ENCODE measurements at places on chromosomes 6 and 20.

DNA sequence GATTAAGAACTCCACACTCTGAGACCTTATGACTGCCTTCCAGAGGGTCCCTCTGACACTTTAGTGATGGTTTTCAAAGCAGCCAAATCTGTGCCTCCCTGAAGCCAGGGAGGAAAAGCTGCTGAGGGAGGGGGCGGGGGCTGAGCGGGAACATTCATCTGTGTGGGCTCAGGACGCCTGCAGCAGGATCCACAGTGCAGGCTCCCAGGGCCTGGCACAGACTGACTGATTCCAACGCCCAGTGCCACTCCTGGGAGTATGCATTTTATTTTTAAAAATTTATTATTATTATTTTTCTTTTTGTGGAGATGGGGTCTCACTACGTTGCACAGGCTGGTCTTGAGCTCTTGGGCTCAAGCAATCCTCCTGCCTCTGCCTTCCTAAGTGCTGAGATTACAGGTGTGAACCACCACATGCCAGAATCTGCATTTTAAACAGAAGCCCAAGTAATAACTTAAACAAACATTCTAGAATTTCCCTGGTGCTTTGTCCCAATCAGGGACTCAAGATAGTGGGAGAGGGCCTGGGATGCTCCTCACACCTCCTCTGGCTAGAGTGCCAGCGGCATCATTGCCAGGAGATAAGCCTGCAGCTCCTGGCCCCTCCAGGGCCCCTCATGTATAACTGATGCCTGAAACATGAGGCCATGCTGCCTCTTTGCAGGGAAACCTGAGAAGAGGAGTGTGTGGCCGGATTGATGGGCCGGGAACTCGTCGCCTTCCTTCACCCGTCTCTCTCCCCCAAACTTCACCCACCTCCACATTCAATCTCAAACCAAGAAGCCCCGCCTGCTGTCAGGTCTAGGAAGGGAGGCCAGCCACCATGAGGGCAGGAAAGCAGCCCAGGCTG lies 438 bp upstream of the TMC2 start:
- no peak for DNase-seq

GRCh38 chr20:49483696-49484123 lies 1.2 kb upstream of the KCNB1 start:
- no peak for DNase-seq

- DNase-seq: no peak
Measured at GRCh38 chr6:167341665-167342655, 17.1 kb downstream of the TTLL2 start.

DNA sequence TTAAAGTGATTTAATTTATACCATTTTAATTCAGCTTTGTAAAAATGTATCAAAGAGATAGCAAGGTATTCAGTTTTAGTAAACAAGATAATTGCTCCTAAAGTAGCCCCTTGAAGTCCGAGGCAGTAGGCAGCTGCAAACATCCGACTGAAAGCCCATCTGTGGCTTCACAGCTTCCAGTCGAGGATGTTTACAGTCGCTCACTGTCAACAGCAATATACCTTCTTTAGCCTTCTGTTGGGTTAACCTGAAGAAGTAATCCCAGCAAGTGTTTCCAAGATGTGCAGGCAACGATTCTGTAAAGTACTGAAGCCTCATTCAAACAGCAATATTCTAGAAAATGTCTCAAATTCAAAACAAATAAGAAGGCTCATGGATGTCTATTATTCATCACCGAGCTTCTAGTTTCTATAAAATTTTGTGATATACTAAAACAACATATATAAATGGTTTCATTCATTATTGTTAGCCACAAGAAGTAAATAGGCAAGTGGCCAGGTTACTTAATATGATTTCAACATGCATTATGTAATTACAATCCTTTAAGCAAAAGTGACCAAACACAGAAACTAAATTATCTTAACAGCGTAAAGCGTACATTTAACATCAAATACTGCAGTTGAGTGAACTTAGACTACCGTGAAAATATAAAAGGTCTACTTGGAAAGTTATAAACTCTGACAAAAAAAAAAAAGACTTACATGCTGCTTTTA lies 115.0 kb downstream of the OGFRL1 start:
- DNase-seq: no peak

DNA sequence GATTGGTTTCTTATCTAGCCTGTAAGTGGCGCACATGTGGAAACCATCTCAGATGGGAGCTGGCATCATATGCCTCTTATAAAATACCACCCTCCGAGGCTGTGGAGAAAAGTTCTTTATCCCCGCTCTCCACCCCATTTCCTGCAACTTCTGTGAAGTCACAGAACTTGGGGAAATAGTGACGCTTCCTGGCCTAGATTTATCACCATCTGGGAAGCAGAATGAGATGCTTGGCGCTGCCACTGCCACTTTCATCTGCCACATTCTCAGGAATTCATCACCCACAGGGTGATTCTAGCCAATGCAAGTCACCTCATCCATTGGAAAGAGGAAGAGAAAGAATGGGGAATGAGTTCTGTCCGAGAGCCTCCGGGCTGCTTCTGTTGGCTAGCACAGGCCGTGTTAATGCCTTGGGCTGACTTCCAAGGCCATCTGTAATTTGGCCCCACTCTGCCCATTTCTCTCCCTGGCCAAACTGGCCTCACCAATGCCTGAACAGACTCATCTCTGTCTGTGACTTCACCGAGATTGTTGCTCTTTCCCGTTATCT lies 148.8 kb upstream of the SOX4 start:
- DNase-seq: no peak

- no peak for DNase-seq
Measured at GRCh38 chr6:1392813-1393640, 3.7 kb downstream of the FOXF2 start.

DNA sequence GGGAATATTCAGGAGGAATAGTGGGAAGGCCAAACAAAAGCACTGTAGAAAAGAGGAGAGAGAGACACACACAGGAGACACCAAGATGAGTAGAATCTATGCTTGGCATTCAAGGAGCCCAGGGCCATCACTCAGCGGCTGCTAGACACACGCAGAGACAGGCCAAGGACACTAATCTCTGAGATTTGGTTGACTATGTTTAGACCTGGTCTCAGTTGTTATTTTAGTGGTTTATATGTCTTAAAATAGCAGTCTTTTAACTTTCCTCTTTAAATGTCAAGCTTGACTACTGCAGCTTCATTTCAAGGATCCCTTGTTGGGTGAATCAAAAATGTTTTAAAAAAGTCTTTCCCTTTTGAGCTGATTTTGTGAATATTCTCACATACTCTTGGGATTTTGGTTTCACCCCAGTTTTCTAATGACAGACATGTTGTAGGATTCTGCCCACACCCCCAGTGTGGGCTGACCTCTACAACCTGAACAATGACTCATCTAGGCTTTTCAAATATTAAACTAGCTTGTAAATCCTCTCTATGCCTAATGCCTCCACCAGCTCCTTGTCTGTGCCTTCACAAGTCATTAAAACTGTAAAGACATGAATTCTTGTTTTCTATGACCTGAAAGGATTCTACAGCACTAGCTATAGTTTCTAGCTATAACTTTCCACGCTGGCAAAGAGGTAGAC lies 142.7 kb upstream of the EXOC2 start:
- no peak for DNase-seq

GRCh38 chr20:46113113-46113470 lies 5.0 kb upstream of the CD40 start:
- no peak for DNase-seq
